ENCODE measurements at places on chromosomes 3 and 15. TPM values are rescaled to one million over a fixed set of nuclear protein-coding genes. Genes with fewer than 3 reads are reported as not detected.

- peak; percentile 27 for DNase-seq
Measured at GRCh38 chr3:190101320-190102011, 19.2 kb downstream of the P3H2 start.

GRCh38 chr3:49165771-49166751 lies at the start of gene CCDC71:
CCDC71 (minus strand) TSS chr3:49166331; CDS start chr3:49164208, 2,123 bp downstream.
- DNase-seq, result peak; percentile 86

- DNase-seq, result no peak
Measured at GRCh38 chr3:31927811-31928210, 53.3 kb downstream of the OSBPL10 start.

DNA sequence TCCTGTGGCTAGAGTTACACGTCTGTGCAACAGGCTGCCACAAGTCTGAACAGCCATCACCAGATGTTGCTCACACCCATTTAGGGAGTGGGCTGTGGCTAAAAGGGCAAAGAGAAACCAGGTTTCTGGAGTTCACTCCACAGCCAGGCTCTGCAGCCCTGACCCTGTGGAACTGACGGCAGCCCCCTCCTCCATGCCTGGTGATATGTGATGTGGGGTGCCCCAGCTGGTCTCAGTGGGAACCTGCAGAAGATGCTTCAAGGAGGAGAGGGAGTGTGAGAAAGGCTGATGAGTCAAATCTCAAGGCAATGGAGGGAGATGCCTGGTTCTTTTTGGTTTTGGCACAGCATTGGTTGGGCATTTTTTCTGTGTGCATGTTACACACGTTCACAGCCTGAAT lies 130.6 kb downstream of the TPRA1 start:
- no peak for DNase-seq

DNA sequence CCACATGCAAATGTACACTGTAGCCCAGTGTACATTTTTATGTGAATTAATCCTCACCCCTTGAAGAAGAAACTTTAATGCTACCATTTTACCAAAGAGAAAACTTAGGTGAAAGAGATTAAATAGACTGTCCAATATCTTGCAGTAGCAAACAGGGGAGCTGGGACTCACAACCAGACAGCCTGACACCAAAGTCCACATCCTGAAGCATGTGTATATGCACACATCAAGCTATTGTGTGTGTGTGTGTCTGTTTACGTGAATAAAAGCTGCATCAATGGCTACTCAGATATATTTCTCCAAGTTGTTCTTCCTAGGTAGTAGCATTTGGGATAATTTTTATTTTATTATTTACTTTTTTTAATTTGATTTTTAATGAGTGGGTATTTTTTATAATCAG lies 6.7 kb downstream of the ANO10 start:
- no peak for DNase-seq

GRCh38 chr3:9649791-9650521 lies 651 bp downstream of the MTMR14 start:
- peak; percentile 1 for DNase-seq

DNA sequence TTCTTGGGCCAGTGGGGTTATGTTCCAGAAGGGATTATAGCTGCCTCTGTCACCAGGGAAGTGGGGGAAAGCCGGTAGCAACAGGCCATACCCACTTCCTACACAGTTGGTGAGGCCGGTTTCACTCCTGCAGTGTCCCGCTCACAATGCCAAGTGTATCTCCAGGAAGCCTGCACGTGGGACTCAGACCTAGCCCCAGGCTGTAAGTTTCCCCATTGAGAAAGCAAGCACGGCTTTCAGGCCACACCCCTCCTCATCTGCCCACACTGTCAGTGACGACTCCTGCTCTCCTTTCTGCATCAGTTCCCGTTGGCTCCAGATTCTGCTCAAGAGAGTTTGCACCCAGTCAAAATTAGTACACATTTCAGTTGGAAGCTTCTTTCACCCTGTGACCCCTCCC lies 51.6 kb upstream of the CPOX start:
- no peak for DNase-seq

- DNase-seq, result no peak
Measured at GRCh38 chr3:47580481-47580880, 1.8 kb upstream of the CSPG5 start.

- DNase-seq, result no peak
Measured at GRCh38 chr3:167611718-167612117, 42.0 kb downstream of the WDR49 start.

DNA sequence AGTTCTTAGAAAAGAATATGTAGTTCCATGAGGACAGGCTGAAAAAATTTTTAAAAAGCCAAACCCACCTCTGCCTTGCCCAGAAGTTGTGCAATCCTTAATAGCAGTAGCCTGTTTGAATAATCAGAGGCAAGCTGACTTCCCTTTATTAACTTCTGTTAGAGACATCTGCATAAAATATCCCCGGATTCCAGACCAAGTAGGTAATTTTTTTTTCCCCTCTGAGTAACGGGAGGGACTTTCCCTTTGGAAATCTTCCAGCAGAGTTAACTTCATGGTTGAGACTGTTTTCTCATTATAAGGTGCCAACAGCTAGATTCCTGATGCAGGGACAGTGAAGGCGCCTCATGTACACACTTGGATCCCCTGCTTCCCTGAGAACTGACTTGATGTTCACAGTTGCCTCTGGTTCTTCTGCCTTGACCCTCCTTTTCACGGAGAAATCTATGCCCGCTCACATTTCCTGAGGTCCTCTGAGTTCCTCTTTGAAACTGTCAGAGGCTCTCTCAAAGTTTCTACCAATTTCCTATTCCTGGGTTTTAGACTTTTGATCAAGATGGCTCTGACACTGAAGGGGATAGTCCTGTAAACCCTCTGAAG lies 227.6 kb upstream of the BHLHE40 start:
- no peak for DNase-seq

GRCh38 chr15:27690290-27690689 lies 408.8 kb downstream of the OCA2 start:
- DNase-seq, result no peak

DNA sequence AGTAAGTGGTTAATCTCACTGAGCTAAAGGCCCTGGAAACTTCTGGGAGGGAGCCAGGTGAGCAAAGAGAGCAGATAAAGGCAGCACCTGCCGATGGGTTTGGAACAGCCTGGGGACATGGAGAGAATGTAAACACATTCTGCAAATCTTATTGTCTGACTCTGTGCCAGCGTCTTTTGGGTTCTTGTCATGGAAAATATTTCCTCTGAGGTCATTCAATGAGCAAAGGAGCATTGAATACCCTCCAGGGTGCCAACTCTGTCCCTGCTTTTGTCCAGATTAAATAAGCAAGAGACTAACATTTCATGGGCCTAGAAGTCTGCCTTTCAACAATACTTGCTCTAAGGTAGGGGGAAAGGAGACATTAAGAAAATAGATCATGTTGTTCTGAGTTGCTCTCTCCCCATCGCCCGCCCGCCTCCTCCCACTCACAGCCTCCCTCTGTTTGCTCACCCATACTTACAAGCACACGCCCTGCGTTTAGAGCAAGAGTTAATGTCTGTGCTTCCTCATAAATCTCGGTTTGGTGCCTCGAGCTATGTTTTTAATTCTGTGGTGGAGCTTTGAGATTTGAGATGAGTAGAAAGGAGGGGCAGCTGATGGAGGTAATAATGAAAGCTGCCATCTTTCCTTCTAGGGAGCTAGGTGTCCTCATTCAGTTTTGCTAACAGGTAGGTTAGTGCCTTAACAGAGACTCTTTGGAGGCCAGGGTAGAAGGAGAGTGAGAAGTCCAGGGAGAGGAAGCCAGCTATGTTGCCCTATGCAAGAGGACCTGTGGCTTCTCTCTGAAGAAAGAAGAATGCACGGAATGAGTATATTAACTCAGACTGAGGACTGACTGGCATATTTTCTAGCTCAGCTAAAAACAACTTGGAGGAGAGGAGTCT lies 132.9 kb downstream of the TPRG1 start:
- DNase-seq, result no peak

GRCh38 chr3:152444029-152444641 lies 175.4 kb downstream of the MBNL1 start:
- peak; percentile 28 for DNase-seq

- no peak for DNase-seq
Measured at GRCh38 chr3:52047295-52047960, 8.9 kb downstream of the DUSP7 start.

DNA sequence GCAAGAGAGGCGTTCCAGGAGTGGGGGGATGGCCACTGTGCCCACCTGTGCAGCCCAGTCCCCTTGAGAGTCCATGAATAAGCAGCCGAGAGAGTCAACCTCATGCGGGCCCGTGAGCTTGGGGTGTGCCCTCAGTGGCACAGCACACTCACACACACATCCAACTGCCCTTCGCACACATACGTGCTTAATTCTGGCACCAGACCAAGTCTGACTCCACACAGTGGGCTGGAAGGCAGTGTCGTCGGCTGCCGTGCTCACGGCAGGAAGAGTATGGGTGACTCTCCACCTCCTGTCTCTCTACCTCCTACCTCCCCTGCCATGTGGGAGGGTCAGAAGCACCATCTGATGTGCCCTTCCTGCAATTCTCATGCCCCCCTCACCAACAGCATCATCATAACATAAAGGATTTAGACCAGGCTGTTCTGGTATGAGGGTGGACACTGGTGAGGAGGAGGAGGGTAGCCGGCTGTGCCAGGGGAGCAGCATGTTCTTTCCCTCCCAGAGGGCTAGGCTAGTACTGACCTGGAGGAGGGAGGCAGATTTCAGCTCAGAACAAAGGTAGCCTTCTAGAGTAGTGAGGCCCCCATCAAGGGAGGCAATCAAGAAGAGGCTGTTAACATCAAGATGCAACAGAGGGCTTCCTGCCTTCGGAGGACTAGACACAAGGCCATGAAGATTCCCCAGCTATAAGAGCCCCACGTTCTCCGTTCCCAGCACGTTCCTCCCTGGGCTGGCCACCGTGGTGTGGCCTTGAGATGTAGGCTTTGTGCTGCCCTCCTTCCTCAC lies 5.3 kb upstream of the STRA6 start:
- DNase-seq, result no peak

DNA sequence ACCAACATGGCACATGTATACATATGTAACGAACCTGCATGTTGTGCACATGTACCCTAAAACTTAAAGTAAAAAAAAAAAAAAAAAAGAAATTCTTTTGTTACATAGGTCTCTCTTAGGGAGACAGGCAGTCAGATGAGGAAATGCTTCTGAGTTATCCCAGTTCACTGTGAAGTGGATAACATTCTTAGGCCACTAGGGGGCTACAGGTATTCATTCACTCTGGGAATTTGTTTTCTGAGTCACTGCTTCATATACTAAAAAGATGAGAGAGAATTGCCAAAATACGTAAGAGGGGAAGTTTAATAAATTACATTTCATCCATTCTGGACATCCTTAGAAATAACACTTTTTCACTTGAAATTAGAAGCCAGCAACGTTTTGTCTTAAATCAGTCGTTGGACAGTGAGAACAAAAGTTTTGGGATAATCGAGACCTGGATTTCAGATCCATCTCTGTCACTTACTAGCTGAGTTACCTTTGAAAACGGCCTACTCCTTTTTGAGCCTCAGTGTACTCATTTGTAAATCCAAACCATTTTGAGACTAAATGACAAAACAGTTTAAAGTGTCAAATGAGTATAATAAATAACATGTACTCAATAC lies 738.4 kb upstream of the ALCAM start:
- DNase-seq, result peak; percentile 68

Gene PLSCR5
- total RNA-seq, result not detected

Gene MEIS2
- total RNA-seq, result 21.5 TPM

Gene C3orf80
- not detected for total RNA-seq

Gene GRK7
- not detected for total RNA-seq

Gene IGSF11
- 4.1 TPM for total RNA-seq

Gene ADAMTS17
- 1.5 TPM for total RNA-seq

Gene CPLX3
- total RNA-seq, result not detected

Gene ANKRD34C
- total RNA-seq, result not detected

Gene CD96
- total RNA-seq, result not detected

Gene IL17RD
- 33.6 TPM for total RNA-seq
